DND-41 (cell line): ENCODE measurements at places on chromosomes 12 and 14.

DNA sequence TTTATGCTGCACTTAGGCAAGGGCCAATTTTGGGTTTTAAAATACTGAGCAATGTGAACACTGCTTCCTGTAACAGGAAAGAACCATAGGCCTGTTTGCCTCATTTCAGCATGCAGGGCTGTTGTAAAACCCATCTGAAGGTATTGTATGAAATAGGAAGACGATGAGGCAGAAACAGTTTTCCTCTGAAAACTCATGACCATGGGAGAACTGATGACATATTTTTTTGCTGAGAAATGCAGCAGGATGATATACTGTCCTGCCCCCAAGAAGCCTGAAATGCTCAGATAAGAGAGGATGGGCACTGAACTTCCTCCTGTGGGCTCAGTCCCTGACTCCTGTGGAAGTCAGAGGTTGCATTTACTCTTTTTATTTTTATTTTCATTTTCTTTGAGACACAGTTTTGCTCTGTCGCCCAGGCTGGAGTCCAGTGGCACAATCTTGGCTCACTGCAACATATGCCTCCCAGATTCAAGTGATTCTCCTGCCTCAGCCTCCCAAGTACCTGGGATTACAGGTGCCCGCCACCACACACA lies 17.4 kb downstream of the PYGL start:
- no peaks in the 10 kb centered on the region for H3K27me3 ChIP-seq
- peaks cover 6% of the 10 kb centered on the region for H3K4me1 ChIP-seq
- H3K27ac ChIP-seq: peak overlapping the region; percentile 64
- no peak overlapping the region for H3K4me3 ChIP-seq

- H3K27ac ChIP-seq: no peak overlapping the region
- no peak overlapping the region for H3K4me3 ChIP-seq
- H3K36me3 ChIP-seq: no peaks in the 10 kb centered on the region
- H3K27me3 ChIP-seq: no peaks in the 10 kb centered on the region
- H3K4me1 ChIP-seq: no peaks in the 10 kb centered on the region
- DNase-seq: no peak
Measured at GRCh38 chr14:26128931-26129671, 468.7 kb downstream of the NOVA1 start.

- no peak overlapping the region for H3K4me3 ChIP-seq
- H3K27ac ChIP-seq: no peak overlapping the region
- no peaks in the 10 kb centered on the region for H3K4me1 ChIP-seq
- DNase-seq: no peak
- H3K36me3 ChIP-seq: no peaks in the 10 kb centered on the region
- no peaks in the 10 kb centered on the region for H3K27me3 ChIP-seq
Measured at GRCh38 chr14:78921856-78922255, 751.7 kb downstream of the NRXN3 start.

- H3K4me3 ChIP-seq: no peak overlapping the region
- no peak for DNase-seq
Measured at GRCh38 chr14:41257476-41257875, 349.2 kb upstream of the LRFN5 start.

DNA sequence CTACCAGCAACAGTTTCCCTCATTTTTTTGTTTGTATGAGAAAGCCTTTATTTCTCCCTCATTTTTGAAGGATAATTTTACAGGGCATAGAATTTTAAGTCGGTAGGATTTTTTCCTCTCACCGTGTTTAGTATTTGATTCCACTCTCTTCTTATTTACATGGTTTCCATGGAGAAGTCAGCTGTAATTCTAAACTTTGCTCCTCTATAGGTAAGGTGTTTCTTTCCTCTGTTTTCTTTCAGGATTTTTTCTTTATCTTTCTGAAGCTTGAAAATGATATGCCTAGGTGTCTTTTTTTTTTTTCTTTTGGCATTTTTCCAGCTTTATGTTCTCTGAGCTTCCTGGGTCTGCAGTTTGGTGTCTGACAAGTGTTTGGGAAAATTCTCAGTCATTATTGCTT lies 75.6 kb upstream of the ETV6 start:
- H3K27ac ChIP-seq: no peak overlapping the region
- no peak for DNase-seq
- H3K27me3 ChIP-seq: no peaks in the 10 kb centered on the region
- H3K4me1 ChIP-seq: no peaks in the 10 kb centered on the region

GRCh38 chr12:81224626-81225025 lies 146.7 kb downstream of the ACSS3 start:
- no peaks in the 10 kb centered on the region for H3K27me3 ChIP-seq
- no peaks in the 10 kb centered on the region for H3K36me3 ChIP-seq
- H3K4me1 ChIP-seq: no peaks in the 10 kb centered on the region

- no peaks in the 10 kb centered on the region for H3K36me3 ChIP-seq
- H3K4me3 ChIP-seq: no peak overlapping the region
- H3K4me1 ChIP-seq: 0 out of 2 replicates have a peak, but pooled peaks cover 2% of the 10 kb centered on the region
- no peak overlapping the region for H3K27ac ChIP-seq
Measured at GRCh38 chr14:98466807-98467206, 805.2 kb downstream of the BCL11B start.

GRCh38 chr14:64197996-64198395 lies 96.2 kb downstream of the ESR2 start:
- H3K4me3 ChIP-seq: no peak overlapping the region
- no peaks in the 10 kb centered on the region for H3K27me3 ChIP-seq
- no peak for DNase-seq
- H3K36me3 ChIP-seq: peaks cover 57% of the 10 kb centered on the region
- no peaks in the 10 kb centered on the region for H3K4me1 ChIP-seq
- no peak overlapping the region for H3K27ac ChIP-seq

- peaks cover 2% of the 10 kb centered on the region; the same call in 1 of the 2 replicates for H3K4me1 ChIP-seq
- H3K4me3 ChIP-seq: no peak overlapping the region
- no peak overlapping the region for H3K27ac ChIP-seq
- H3K27me3 ChIP-seq: no peaks in the 10 kb centered on the region
Measured at GRCh38 chr14:60926002-60926401, 54.9 kb downstream of the TRMT5 start.
